ENCODE measurements at places on chromosomes 7 and 10. TPM values are rescaled to one million over a fixed set of nuclear protein-coding genes. Genes with fewer than 3 reads are reported as not detected.

ADK gene
- polyA plus RNA-seq = 37.1 TPM

FFAR4 gene
- not detected for polyA plus RNA-seq

DNA sequence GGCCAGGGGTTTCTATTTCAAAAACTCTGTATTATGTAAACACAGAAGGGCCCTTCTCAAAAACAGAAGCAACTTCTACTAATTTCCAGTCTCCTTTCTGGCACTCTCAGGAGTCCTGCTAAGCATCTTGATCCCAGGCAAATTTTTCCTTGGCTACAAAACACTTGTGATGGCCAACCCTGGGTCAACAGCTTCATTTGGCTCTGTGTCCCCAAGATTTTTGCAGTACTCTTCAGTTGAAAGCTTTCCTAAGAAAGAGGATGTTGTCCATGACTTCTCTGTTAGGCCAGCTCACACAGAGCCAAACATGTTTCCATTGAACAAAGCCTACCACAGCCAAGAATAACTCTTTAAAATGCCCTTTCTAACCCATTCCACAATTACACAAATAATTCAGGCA is 99.0 kb upstream of the EGR2 start:
- H3K27me3 ChIP-seq = no peaks in the 10 kb centered on the region
- no peak overlapping the region for H3K27ac ChIP-seq

DNA sequence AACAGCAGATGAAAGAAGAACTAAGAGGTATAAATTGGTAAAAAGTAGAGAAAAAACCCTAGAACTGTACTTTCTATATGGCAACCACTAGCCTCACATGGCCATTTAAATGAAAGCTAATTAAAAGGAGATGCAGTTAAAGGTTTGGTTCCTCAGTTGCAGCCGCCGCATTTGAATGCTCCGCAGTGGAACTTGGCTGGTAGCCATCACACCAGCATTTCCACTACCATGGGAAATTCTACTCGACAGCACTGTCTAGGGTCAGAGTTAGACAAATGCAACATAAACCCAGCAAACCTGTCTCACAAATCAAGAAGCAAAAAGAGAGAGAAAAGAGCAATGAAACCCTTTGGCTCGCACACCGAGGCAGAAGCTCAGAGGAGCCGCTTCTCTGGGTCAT is 29.7 kb downstream of the VIPR2 start:
- peaks cover 37% of the 10 kb centered on the region for H3K4me1 ChIP-seq
- H3K36me3 ChIP-seq = no peaks in the 10 kb centered on the region
- H3K4me3 ChIP-seq = no peak overlapping the region
- H3K27ac ChIP-seq = no peak overlapping the region
- no peaks in the 10 kb centered on the region for H3K27me3 ChIP-seq
- peak; percentile 77 for DNase-seq

GRCh38 chr7:116468534-116468933 is 31.0 kb upstream of the CAV2 start:
- H3K27me3 ChIP-seq = no peaks in the 10 kb centered on the region
- no peak overlapping the region for H3K27ac ChIP-seq

Data from muscle of leg (tissue), 16 donors.